ENCODE measurements at places on chromosomes 4 and X. TPM values are rescaled to one million over a fixed set of nuclear protein-coding genes. Genes with fewer than 3 reads are reported as not detected.

- no peak for DNase-seq
These were observed 9.6 kb downstream of the LRPAP1 start for GRCh38 chr4:3522651-3523050.

- DNase-seq, result no peak
These were observed 10.6 kb downstream of the TLR6 start for GRCh38 chr4:38846015-38846414.

GRCh38 chr4:168647646-168648375, 151.0 kb downstream of the PALLD start:
- no peak for DNase-seq

DNA sequence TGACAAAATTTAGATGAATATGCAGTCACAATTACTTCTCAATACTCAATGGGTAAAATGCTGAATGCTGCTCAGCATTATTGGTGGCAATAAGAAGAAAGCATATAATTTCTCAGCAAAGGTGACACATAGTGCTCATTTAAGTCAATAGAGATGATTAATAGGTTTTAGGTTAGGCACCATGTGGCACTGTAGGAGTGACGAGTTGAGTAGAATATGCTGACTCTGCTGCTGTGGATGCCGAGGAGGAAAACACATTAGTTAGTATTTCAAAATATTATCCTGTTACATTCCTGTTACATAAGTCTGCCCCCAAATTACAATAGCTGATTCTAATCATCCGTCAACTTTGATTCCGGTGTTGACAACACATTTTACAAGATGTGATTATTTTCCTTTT, 13.7 kb upstream of the CXCL5 start:
- no peak for DNase-seq

GRCh38 chr4:128357286-128357685, 69.7 kb upstream of the PGRMC2 start:
- DNase-seq, result no peak

DNA sequence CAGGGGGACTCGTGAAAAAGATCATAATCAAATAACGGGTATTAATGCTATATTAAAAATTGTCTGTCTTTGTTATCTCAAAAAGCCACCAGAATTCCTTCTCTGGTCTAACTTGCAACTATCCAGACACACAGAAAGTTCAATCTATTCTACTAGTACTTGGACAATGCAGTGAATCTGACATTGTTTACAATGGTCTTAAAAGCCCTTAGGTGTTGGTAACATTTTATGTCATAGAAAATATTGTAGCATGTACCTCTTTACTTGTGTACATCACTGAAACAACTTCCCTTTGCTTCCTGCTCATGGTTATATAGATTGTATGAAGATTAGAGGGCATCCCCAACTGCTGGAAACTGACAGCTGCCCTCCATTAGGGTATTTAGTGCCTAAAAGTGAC, 71.1 kb upstream of the PPP3CA start:
- no peak for DNase-seq

DNA sequence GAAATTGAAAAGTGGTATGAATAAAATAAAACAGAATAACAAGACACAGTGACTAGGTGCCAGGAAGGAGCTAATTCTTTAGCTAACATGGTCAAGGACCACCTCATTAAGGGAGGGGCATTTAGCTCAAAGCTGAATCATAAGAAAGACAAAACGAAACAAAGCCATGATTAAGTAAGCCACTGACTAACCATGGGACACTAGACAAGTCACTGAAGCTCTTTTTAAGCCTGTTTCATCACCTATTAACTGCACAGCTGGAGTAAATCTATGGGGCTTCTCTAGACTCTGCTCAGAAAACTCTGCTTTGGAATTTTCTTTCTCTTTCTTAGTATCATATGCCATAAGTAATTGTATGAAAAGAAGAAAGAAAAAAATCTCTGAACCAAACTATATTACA, 49.8 kb upstream of the C1QTNF7 start:
- DNase-seq, result no peak

DNA sequence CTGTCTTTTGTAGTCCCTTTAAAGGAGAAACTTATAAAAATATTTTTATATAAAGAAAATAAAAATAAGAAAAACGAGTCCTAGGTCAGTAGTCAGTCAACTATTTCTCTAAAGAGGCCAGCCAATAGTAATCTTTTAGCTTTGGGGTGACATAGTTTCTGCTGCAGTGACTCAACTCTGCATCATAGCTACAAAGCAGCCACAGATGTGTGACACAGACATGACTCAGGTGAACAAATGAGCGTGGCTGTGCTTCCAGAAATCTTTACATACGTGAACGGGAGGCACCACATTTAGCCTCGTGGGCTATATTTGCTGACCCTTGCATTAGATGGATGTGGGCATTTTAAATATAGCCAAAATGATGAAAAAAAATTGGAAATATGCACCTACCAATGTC, 1862.5 kb upstream of the TENM3 start:
- no peak for DNase-seq

DNA sequence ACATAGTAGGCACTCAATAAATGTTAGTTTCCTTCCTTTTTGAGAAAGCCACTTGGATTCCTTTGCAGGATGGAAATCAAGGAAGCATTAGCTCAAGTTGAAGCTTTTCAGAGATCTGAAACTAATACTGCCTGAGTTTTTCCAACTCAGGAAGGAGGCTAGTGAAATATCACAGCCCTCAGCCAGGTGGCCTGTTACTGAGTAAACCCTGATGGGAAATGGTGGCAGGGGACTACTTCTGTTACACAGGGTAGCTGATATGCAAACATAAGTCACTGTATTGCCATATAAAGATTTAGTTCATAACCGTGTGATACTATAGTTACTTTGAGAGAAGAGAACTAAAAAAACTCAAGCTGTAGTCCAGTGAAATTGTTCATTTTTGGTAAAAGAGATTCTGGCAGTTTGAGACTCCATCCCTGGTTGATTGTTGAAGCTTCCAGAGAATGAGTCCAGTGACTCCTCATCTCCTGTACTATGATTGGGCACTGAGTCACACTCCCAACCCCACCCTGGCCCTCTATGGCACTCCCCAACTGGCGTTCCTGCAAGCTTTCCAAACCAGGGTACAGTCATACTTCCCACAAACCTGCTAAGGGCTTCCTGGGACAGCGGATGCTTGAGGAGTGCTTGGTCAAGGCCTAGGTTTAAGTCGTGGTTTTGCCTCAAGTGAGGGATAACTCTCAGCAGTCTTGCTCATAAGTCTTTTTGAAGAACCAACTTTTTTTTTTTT, 81.8 kb downstream of the MID1IP1 start:
- no peak for DNase-seq

- DNase-seq, result no peak
These were observed 1.5 kb downstream of the KLF8 start for GRCh38 chrX:56233682-56234081.

- no peak for DNase-seq
These were observed 112.9 kb downstream of the PTPN13 start for GRCh38 chr4:86706923-86707597.

The MUC7 gene
- not detected for total RNA-seq

The SPANXD gene
- not detected for total RNA-seq

The RNF128 gene
- 13.7 TPM for total RNA-seq

The GLRB gene
- total RNA-seq, result 8.9 TPM

The MTMR8 gene
- 5.2 TPM for total RNA-seq

The GATA1 gene
- not detected for total RNA-seq

The PRDM8 gene
- 7.5 TPM for total RNA-seq

Measured in urinary bladder (tissue), 4 donors.